ENCODE measurements at places on chromosomes 13 and 19. TPM values are rescaled to one million over a fixed set of nuclear protein-coding genes. Genes with fewer than 3 reads are reported as not detected.
A peak's percentile ranks its signal among the peaks of the same experiment; 100 is the strongest.

OVOL3 gene
- total RNA-seq = not detected

GRCh38 chr13:109199280-109199679 is 569.9 kb downstream of the MYO16 start:
- H3K27me3 ChIP-seq = no peaks in the 10 kb centered on the region
- no peak for DNase-seq
- H3K27ac ChIP-seq = no peak overlapping the region

DNA sequence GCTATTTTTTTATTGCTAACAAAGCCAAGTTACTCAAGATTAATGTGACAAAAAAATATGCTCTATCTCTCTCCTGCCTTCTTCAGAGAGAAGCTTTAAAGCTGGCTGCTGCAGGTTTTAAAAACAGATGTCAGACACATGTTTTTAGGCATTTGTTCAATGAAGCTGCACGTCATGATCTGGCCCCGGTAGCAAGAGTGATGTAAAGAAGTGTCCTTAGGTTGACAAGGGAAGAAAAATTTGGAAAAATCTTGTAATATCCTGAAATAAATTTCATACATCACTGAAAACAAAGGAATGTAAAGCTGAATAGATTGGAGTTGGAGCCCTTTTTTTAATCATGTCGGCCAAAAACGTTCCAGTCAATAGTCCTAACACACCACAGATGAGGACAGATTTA is 531.4 kb upstream of the NBEA start:
- H3K27me3 ChIP-seq = no peaks in the 10 kb centered on the region
- no peak for DNase-seq
- H3K4me1 ChIP-seq = peaks cover 3% of the 10 kb centered on the region
- H3K4me3 ChIP-seq = no peak overlapping the region

DNA sequence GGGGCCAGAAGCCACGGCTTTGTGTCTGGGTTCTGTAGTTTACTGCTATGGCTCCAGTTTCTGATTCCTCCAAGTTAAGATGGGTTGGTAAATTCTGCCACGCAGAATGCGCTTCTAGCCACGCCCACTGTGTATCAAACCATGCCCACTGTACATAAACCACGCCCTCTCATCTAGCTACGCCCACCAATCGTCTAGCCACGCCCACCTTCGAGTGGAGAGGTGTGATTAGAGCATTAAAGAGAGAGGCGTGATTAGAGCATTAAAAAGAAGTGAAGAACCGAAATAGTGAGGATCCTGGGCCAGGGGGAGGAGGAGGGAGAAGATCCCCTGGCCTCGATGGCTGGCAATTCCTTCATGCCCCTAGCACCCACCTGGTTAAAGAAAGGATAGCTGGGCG is 43.7 kb upstream of the ADGRE5 start:
- H3K27me3 ChIP-seq = no peaks in the 10 kb centered on the region

- H3K27me3 ChIP-seq = no peaks in the 10 kb centered on the region
- no peak overlapping the region for H3K27ac ChIP-seq
These were observed 54.3 kb downstream of the XPO4 start for GRCh38 chr13:20848203-20848602.

DNA sequence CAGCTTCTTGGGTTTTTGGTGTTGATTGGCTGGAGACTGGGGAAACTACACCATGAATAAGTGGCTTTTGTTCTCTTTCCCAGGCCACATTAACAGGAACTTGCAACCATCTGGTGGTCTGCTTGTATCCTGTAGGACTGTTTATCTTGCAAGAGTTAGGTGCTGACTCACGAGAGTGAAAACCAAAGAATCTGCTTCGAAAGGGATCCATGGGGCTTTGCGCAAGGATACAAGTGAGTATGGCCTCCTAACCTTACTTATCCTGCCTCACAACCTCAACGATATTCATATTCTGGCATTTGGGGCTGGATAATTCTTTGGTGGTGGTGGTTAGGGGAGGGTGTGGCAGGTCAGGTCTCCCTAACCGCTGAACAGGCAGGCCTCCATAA is 4.7 kb upstream of the SIGLECL1 start:
- H3K4me1 ChIP-seq = no peaks in the 10 kb centered on the region
- no peak overlapping the region for H3K4me3 ChIP-seq
- no peak for DNase-seq
- peaks cover 5% of the 10 kb centered on the region for H3K36me3 ChIP-seq
- peaks cover 2% of the 10 kb centered on the region for H3K27me3 ChIP-seq

DNA sequence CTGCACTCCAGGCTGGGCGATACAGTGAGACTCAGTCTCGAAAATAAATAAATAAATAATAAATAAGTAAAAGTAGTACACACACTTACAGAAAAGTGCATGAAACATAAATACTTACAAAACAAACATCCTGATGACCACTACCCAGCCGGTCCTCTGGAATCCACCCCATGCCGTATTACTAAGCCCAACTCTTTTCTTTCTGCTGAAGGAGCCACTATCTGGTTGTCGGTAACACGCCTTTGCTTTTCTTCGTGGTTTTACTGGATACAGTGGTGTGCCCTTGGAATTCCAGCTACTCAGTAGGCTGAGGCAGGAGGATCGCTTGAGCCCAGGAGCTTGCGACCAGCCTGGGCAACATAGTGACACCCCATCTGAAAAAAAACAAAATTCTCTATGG is 39.4 kb downstream of the CELF5 start:
- DNase-seq = no peak
- H3K36me3 ChIP-seq = peaks cover 5% of the 10 kb centered on the region
- no peak overlapping the region for H3K4me3 ChIP-seq
- no peak overlapping the region for H3K27ac ChIP-seq

DNA sequence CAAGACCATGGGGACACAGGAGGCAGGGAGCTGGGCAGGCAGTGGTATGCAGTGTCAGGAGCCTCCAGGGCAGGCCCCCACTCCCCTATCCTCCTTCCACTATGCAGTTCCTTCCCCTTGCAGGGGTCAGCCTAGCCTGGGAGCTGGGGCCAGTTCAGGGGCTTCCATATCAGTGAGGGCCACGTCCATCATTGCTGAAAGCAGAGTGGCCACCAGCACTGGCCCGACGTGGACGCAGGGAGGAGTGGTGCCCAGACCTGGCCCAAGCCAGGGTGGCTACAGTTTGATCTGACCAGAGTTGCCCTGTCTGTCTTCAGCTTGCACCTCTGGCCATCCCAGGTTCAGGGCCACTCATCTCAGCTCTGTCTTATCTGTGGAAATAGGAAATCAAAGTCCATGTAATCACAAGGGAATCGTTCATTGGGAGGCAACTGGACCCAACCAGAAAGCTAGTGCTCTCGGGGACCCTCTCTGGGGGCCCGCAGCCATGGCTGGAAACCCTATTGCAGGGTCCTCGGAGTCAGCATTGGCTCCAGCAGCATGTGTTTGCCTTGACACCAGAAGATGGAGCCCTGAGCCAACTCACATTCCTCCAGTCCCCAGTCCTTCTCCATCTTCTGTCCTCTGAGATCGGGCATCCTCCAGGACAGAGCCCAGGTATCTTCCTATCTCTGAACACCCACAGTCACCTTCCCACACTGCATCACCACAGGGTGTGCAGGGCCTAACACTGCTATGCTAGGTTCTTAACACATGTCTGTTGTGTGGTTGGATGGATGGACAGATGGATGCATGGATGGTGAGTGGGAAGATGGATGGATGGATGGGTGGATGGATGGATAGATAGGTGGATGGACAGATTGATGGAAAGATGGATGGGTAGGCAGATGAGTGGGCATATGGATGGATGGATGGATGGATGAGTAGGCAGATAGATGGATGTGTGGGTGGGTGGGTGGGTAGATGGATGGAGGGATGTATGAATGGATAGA is 75.7 kb upstream of the KCTD15 start:
- H3K4me3 ChIP-seq = peak overlapping the region; percentile 13
- H3K36me3 ChIP-seq = peaks cover 17% of the 10 kb centered on the region
- peaks cover 49% of the 10 kb centered on the region for H3K27me3 ChIP-seq
- DNase-seq = no peak

- H3K36me3 ChIP-seq = peaks cover 5% of the 10 kb centered on the region
- peak overlapping the region; percentile 43 for H3K27ac ChIP-seq
- peak overlapping the region; percentile 78 for H3K4me3 ChIP-seq
- peaks cover 10% of the 10 kb centered on the region for H3K4me1 ChIP-seq
These were observed 4.3 kb upstream of the LRFN3 start for GRCh38 chr19:35931874-35932202.

GRCh38 chr13:111868716-111869115 is 198.2 kb upstream of the SOX1 start:
- no peak overlapping the region for H3K27ac ChIP-seq
- no peak for DNase-seq
- peaks cover 12% of the 10 kb centered on the region for H3K36me3 ChIP-seq
- no peaks in the 10 kb centered on the region for H3K4me1 ChIP-seq

- H3K27me3 ChIP-seq = peaks cover 9% of the 10 kb centered on the region
- peak overlapping the region; percentile 99 for H3K27ac ChIP-seq
- H3K4me3 ChIP-seq = peak overlapping the region; percentile 98
- H3K4me1 ChIP-seq = peaks cover 6% of the 10 kb centered on the region
- H3K36me3 ChIP-seq = peaks cover 24% of the 10 kb centered on the region
These were observed 1.2 kb downstream of the EEF1AKMT1 start for GRCh38 chr13:20772401-20773131.

ZNF415 gene
- total RNA-seq = 12.7 TPM

GRCh38 chr13:109971456-109972090 is 185.2 kb upstream of the IRS2 start:
- DNase-seq = no peak
- H3K27me3 ChIP-seq = no peaks in the 10 kb centered on the region
- no peak overlapping the region for H3K27ac ChIP-seq
- no peaks in the 10 kb centered on the region for H3K4me1 ChIP-seq
- H3K4me3 ChIP-seq = no peak overlapping the region

- no peaks in the 10 kb centered on the region for H3K36me3 ChIP-seq
- peaks cover 15% of the 10 kb centered on the region for H3K27me3 ChIP-seq
- peak overlapping the region; percentile 84 for H3K27ac ChIP-seq
- H3K4me3 ChIP-seq = peak overlapping the region; percentile 88
- no peak for DNase-seq
These were observed 732 bp upstream of the MAP1S start for GRCh38 chr19:17718550-17718946.

RGL3 gene
- total RNA-seq = 0.66 TPM

DNA sequence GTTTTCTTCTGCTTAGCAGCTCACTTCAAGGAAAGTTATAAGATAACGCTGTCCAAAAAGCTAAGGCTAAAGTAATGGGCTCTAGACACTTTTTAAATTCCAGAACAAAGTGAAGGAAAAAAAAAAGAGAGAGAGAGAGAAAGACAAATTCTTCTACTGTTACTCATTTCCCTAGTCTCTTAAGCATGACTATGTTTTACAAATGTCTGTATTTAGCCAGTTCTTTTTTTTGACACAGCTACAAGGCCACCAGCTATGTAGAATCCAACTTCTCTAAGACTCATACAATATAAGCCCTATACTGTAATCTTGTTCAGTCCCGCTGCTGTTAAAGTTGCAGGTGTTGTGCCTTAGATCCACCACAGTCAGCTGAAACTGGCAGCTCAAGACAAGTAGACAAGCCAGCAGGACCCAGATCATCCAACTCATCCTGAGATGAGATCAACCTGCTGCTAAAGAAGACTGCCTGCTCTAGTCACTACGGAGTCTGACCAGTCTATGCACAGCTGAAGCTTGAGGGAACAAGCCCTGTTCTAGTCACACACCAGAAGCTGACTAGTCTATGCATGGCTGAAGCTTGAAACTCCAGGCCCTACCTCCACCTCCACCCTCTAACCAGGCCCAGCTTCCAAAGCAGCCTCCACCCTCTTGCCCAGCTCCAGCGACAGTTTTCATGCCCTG is 10.3 kb upstream of the ZNF83 start:
- H3K27me3 ChIP-seq = peaks cover 8% of the 10 kb centered on the region
- no peak overlapping the region for H3K4me3 ChIP-seq
- no peak for DNase-seq
- no peak overlapping the region for H3K27ac ChIP-seq

DNA sequence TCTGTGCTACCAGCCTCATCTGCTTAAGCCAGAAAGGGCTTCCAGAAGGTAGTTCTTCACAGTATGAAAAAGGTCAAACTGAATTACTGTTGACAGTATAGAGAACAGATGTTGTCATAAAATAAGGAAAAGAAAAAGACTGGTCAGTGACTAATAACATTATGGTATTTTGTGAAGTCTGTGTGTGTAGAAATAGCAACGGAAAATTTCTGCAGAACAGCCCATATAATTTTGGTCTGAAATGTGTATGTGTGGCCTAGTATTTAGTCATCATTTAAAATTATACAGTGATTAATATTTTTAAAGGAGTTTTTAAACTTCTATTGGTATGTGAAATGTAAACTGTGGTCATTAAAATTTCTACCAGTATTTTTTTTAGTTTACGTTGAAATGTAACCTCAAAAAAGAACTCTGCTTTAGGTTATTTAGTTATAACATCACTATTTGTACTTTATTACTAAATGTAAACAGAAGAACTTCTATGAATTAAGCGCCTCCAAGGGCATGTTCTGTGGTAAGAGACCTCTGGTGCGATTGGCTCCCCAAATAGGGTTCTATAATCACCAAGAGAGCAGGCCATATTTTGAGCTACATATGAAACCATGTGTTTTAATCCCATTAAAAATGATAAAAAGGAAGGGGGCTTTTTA is 3.3 kb upstream of the GPR183 start:
- no peaks in the 10 kb centered on the region for H3K36me3 ChIP-seq
- H3K27me3 ChIP-seq = peaks cover 2% of the 10 kb centered on the region
- H3K4me3 ChIP-seq = no peak overlapping the region
- no peaks in the 10 kb centered on the region for H3K4me1 ChIP-seq
- H3K27ac ChIP-seq = no peak overlapping the region

DNA sequence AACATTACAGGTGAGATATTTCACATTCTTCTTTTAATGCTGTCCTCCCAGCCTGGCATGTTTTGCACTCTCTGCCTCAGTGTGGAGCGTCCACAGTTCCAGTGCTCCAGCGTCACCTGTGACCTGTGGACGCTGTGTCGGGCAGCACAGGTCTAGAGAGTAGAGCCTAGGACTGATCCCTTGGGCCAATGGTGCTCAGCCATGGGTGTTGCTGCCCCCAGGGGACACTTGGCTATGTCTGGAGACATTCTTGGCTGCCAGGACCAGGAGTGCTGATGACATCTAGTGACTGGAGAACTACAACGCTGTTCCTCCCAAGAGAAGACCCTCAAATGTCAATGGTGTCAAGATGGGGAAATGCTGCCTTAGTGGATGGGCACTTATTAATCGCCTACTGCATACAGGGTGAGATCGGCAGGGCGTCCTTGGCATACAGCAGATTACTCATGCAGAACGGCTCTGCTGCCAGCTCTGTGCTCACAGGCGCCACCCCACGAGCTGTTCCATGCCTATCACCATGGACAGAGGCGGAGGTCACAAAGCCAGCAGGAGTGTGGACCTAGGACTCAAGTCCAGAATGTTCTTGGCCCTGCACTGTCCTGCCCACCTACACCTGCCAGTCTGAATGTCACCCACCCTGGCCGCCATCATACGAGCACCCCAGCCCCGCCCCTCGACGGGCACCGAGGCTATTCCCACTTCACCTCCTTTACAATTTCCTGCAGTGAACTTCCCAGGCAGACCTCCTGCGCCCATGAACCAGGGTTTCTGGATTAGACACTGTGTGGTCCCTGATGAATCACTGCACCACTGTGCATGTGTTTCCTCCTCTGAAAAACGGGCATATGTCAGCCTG is 13.9 kb upstream of the MADCAM1 start:
- H3K27ac ChIP-seq = peak overlapping the region; percentile 66
- no peak for DNase-seq
- peak overlapping the region; percentile 46 for H3K4me3 ChIP-seq
- H3K36me3 ChIP-seq = peaks cover 16% of the 10 kb centered on the region
- peaks cover 41% of the 10 kb centered on the region for H3K27me3 ChIP-seq
- H3K4me1 ChIP-seq = peaks cover 22% of the 10 kb centered on the region

HSH2D gene
- total RNA-seq = not detected

Measured in glutamatergic neuron (in vitro differentiated cells).